ENCODE measurements at places on chromosomes 3 and 15.

DNA sequence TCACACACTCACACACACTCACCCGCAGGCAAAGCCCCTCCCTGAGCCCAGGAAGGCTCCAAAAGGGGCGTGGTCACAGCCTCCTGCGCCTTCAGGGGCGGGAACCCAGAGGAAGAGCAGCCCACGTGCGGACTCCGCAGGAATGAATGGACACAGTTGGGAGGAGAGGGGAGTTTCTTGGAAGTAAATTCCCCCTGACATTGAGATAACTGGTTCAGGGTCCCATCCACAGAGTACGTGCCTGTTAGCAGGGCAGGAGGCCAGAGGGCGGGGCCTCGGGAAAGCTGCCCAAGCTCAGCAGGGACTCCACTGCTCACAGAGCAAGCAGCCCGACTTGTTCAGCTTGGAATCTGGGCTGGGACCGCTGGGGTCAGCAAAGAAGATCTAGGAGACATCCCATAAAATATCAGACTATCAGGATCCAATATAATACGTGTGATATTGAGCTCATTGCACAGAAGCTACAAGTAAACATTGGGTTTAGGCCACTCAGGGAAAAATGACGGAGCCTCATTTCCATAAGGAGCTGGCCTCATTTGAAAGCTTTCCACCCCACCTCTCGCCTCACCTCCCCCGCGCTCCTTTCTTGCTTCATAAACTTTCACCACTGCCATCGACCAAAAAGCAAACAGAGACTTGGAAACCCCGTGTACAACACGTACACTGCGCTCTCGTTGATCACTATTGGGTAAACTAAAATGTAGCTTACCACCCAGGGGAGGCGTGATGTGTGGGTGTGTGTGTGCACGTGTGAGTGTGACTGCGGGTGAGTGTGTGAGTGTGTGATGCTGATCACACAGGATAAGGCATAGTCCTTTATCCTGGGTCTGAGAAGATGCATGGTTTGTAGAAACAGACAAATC, 36.0 kb downstream of the TM2D3 start:
- DNase-seq, result no peak

DNA sequence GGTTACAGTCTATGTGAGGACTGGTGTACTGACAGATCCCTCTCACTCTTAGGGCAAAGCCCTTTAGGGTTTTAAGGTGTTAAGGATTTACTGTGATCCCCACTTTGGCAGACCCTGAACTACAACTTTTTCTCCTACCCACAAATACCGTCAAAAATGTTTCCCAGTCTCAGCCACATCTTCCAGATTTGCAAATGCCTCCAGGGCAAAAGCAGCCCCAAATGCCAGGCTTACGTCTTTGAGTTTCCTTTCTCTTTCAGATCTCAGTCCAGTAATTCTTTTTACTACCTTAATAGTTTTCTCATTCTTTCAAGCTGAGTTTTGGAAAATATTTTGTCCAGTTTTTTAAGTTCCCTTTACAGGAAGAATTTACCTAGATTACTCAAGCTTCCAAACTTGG, 13.4 kb upstream of the ITGA11 start:
- no peak for DNase-seq

DNA sequence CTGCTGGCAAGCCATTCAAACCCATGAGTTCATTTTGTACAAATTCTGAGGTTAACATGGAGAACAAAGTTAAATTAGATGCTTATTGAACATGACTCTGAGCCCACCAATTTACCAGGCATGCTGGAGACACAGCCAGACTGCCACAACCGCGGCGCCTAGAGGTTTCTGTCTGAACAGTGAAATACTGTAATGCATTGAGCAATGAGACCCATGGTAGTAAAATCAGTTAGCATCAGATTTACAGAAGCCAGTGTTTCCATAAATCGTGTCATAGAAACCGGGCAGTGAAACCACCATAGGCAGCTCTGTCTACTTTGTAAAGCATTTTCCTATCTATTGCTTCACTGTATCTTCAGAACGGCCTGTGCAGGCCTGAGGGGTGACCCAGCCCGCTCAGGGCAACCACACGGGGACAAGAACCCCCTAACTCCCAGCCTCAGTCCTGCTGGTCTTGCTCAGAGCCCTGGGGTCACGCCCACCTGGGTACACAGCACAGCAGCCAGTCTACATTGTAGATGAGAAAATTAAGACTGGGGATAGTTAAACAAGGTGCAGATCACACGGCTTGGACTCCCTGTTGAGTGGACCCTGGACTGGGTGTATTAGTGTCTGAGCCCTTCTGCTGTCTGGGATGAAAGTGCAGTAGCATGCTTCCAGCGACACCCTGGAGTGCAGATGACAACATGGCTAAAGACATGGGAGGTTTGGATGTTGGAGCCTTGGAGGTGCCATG, 44.2 kb downstream of the MGLL start:
- no peak for DNase-seq

DNA sequence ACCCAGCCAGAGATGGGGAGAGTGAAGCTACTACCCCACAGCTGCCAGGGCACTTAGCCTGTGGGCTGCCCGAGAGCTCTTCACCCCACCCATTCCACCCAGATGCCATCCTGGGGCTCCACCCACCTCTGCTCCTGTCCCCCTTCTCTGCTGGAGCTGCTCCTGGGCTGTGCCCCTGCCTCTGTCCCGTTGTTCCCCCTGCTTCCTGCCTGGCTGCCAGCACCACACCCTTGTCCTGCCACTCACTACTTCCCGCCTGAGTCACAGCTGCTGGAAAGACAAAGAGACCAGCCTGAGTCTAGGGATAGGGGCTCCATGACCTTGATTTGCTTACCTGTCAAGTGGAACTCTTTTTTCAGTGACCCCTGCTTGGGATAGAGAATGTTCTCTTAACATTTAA, 12.4 kb downstream of the GNAI2 start:
- DNase-seq, result no peak

DNA sequence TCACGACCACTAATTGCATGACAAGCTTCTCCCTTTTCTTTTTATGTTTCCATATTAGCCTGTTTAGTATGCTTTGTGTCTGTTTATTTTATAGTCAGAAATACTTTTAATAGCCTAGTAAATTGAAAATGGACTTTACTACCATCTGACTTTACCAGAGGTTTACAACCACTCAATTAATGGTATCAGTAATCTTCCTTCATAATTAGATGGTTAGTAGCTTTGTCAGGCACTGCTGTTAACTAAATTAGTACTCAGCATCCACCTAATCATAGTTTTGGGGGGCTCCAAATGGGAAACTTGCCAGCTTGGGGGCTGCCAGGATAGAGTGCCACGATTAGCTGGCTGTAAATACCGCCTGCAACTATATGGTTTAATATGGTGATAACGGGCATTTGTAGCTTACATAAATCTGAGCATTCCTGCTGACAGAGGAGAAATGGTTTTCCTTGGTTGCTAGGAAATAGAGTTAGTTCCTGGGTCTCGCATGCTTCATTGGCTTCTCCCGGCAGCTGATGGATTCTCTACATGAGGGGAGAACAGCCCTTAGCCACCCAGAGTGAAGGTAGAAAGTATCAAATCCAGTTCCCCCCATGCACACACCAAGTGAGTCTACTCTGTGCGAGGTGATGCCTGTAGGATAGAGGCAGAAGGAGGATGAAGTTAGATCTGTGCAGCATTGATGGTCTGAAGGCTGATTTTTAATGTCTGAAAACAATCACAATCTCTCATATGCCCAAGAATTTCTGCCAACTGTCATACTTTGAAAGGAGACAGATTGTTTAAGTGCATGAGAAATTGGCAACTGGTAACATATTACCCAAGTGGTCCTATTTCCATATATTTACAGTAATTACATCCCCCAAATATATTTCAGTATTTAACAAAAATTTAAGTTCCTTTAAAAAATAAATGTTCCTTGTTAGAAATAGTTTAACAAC, 326.6 kb upstream of the PROK2 start:
- DNase-seq, result no peak

All from skeletal muscle cell (primary cell).